Amniotic epithelial cell (primary cell): ENCODE measurements at places on chromosomes 11 and 22.

DNA sequence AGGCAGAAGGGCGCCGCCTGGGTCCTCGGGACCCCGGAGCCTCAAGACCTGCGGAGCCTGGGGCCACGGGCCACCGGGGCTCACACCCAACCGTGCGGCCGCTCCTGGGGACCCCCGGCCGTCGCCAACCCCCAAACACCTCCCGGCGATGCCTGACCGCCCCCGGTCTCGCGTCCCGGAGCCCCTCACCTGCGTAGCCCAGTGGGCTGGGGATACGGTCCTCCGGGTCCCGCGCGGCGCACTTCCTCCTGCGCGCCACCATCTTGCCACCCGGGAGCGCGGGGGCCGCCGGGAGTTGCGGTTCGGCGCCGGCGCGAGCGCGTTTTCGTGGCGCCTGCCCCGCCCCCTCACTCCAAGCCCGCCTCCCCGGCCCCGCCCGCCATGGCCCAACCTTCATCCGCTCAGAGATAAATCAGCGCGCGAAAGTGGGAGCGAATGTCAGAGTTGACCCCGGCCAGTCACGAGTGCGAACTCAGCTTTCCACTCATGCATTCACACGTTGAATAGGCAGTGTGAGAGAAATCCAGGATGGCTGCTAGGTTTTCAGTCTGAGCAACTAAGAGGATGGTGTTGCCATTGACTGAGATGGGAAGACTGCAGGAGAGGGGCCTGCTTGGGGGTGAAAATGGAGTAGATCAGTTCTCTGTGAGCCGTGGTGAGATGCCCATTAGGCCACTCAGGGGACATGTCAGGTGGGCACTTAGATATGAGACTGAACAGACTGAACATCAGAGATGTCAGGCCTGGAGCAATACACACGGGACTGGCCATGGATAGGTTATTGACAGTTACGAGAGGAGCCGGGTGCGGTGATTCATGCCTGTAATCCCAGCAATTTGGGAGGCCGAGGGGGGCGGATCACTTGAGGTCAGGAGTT lies at the start of gene RRP7A:
TSS of gene RRP7A (minus strand) at position 272 of the 877 bp plus-strand sequence. CDS start at position 262, 10 bp downstream.
- peak; percentile 82 for DNase-seq

DNA sequence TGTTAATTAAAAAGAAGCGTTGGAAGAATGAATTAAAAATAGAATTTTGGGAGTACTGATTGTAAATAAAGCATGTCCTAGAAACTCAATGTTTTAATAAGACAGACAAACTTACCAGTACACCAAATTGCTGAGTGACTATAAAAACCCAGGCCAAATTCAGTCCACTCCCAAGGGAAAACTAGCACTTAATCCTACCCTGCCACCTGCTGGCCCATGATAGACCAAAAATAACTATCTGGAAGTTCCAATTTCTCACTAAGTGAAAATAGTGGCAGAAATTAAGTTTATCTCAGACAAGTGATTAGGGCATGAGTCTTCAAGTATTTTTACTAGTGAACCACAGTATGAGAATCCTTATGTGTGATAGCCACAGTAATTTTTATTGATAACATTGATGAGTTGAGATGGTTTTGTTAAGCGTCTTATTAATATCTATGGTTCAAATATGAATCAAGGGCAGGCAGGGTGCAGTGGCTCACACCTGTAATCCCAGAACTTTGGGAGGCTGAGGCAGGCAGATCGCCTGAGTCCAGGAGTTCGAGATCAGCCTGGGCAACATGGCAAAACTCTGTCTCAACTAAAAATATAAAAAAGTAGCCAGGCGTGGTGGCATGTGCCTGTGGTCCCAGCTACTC lies 9.8 kb upstream of the DDX10 start:
- DNase-seq, result peak; percentile 49

DNA sequence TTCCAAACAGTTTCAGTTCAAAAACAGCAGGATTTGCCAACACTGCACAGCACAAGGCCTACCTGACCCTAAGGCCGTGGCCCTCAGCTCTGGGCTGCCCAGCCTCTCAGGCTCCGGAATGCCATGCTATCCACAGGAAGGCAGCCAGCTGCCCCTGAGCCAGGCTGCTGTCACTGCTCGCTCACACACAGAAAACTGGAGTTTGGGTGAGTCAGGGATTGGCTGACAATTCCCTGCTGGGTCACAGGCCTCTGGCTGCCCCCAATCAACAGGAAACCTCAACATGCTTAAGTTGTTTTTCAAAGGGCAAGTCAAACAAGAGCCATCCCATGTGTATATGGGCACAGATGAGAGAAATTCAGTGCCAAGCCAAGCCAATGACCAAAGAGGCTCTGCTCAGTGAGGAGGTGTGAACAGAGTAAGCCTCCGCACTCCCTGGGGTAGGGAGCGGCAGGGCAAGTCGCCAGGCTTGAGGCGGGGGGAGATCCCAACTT lies 50.2 kb downstream of the RPL27A start:
- DNase-seq, result peak; percentile 61

- DNase-seq, result no peak
These were observed 5.6 kb downstream of the DDX10 start for GRCh38 chr11:108670451-108670850.

DNA sequence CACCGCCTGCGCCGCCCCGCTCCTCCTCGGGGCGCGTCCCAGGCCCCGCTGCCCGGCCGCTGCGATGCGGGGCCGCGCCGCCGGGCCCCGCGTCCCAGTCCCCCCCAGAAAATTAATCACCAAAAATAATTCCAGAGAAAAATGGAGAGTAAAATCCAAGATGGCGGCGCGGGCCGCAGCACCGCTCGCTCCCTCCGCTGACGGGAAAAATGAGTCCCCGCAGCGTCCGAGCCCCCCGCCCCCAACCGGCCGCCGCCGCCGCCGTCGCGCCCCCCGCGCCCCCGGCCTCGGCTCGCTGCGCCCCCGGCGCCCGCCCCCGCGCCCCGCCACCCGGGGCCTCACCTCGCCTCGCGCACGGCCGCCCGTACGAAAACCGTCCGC lies at the start of gene KMT5B:
TSS of gene KMT5B (minus strand) at position 162 of the 381 bp plus-strand sequence. CDS start 23,220 bp downstream, outside the sequence.
- DNase-seq, result peak; percentile 55

GRCh38 chr11:134762248-134763029 lies 350.4 kb upstream of the B3GAT1 start:
- DNase-seq, result peak; percentile 28

DNA sequence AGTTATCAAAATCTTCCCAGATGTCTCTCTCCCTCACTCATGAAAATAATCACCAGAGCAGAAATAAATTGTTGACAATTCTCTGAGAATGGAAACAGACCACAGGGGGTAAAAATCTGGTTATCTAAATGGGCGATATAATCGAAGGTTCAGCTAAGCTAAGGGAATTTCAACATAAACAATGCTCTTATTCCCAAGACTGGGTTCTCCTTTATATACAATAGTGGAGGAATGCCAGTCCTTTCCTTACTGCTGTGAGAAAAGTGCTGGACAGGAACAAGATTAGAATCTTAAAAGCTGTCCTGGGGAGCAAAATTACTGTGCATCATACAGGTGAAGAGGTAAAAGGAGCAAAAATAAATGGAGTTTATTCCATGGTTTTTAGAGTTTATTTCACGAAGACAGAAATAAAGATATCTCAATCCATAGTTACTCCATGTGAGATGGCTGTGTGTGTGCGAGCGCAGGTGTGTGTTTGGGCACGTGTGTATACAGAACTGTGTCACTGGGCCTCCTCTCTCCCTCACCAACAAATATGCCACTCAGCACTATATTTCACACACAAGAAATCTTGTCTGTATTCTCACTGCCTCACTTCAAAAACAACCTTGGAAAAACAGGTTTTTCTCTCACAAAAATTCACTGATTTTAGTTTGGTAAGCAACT lies 385.6 kb downstream of the DCDC1 start:
- DNase-seq, result peak; percentile 25

DNA sequence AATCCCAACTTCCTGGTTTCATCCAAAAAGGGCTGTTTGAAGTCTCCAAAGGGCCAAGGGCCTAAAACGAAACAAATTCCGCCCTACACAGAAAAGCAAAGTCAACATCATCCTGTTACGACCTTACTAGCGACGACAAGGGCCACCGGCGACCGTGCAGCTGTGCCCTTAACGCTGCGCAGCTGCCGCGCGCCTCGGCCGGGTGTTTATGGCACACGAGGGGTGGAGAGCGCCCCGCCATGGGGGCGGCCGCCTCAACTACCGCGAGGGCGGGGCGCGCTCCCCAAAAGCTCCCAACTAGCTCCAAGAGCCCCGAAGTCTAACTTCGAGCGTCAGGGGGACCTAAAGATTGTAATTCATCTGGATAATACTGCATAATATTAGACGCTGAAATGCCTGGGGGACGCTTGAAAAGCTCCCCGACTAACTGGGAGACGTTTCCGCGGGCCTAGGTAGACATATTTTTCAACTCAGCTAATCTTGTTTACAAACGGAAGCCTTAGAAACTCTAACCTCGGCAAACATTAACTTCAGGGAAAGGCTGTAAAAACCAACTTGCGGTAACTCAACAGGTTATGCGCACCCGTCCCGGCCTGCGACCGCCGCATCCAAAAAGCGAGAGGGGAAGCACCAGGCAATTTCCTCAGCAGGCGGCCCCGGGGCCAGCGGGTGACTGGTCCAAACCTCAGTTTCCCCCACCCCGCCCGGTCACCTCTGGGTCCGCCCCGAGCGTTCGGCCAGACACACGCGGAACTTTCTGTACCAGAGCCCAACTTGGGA lies 694 bp downstream of the TMEM123 start:
- DNase-seq, result peak; percentile 51

GRCh38 chr11:17603056-17603825 lies 56.2 kb downstream of the OTOG start:
- no peak for DNase-seq

DNA sequence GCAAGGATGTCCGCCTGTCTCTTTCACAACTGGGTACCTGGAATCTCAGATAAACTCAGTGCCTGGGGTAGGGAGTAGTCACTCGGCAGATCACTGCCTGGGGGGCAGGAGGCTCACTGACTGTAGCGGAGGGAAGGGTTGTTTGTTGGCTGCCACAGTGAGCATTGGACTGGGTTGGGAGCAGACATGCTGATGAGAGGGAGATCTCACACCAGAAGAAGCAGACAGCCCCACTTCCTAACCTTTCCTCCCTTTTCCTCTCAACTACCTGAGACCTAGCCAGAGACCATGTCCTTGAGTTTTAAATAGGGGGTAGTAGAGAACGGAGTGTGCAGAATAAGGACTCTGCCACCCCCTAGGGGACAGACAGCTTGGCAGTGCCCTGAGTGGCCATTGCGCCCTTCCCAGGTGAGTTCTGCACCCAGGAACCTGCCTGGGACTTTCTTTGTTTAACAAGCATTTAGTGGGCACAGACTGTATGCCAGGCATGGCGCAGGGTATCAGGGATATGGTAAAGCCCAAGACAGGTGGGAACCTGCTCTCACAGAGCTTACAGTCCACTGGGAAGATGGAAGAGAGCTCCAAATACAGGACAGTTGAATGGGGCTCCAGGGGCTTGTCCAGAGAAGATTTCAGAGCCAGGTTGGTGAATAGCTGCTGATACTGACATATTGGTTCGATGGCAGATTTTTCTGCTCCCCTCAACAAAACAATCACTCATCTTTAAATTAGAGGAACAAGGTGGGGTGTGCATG lies 115.7 kb upstream of the NNMT start:
- DNase-seq, result peak; percentile 35

- peak; percentile 25 for DNase-seq
These were observed 270.5 kb upstream of the SORL1-AS1 start for GRCh38 chr11:121723246-121723741.

GRCh38 chr22:40805239-40805638 lies 13.9 kb downstream of the SLC25A17 start:
- no peak for DNase-seq

DNA sequence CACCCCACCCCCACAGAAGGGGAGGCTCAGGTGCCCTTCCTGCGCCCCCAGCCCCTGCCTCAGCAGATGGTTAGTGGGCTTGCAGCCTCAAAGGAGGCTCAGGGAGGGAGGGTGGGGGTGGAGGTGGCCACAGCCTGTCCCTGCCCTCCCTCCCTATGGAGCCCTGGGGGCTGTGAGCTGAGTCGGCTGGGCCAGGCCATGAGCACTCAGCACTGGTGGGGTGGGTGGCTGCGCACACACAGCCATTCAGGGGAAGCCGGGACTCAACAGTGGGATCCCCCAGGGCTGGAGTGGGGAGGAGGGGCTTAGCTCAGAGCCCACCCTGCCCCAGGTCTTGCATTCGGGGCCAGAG lies 50.2 kb downstream of the FLRT1 start:
- DNase-seq, result no peak

- DNase-seq, result no peak
These were observed 54.1 kb downstream of the PPFIA1 start for GRCh38 chr11:70324376-70325115.

GRCh38 chr11:15920856-15921629 lies 435.3 kb downstream of the SOX6 start:
- peak; percentile 50 for DNase-seq

GRCh38 chr11:111603611-111604130 lies 1.4 kb downstream of the SIK2 start:
- DNase-seq, result no peak

DNA sequence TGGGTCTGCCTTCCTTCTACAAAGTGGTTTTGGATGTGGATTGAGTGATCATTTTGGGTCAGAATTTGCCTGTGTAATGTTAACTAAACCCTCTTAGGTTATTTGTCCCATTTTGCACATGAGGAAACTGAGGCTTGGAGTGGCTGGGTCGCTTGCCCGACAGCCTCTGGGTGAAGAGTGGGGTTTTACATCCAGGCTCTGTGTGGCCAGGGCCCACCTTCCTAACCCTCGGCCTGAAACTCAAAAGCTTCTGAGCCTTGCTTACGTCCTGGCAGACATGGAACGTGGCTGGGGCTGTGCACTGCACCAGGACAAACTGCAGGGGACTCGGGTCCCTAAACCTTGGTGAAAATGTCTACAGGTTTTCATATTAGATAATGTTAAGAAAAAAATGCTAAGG lies 542.4 kb downstream of the TBC1D22A start:
- no peak for DNase-seq

- DNase-seq, result peak; percentile 63
These were observed 13.3 kb downstream of the ARHGAP1 start for GRCh38 chr11:46686886-46687795.

DNA sequence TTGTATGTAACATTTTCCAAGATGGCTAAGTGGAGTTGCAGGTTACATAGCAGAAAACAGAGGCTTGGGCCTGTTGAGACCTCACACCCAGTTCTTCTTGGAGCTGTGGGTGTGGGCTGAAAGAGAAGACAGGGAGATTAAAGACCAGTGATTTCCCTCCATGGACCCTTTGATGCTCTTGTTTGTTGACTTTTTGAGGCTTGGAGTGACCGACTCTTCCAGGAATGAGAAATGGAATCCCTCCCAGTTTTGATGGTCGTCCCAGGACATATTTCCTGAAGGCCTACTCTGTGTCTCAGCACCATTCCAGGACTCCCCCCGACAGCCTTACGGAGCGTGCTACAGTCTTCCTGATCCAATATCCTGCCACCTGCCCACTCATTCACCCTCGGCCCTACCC lies 96.9 kb downstream of the PTPRJ start:
- DNase-seq, result no peak

GRCh38 chr11:10725907-10726253 lies 25.2 kb upstream of the CTR9 start:
- peak; percentile 53 for DNase-seq

GRCh38 chr11:2868506-2869133 lies 17.0 kb downstream of the CDKN1C start:
- DNase-seq, result no peak

GRCh38 chr11:76626266-76626665 lies 44.3 kb downstream of the LRRC32 start:
- no peak for DNase-seq

- no peak for DNase-seq
These were observed 539.5 kb downstream of the TBC1D22A start for GRCh38 chr22:47301820-47302475.
